NCI-H82 (cell line): ENCODE measurements at places on chromosomes 16 and 17.

- peak; percentile 67 for DNase-seq
Measured at GRCh38 chr17:39617446-39618245, 9.1 kb upstream of the PPP1R1B start.

DNA sequence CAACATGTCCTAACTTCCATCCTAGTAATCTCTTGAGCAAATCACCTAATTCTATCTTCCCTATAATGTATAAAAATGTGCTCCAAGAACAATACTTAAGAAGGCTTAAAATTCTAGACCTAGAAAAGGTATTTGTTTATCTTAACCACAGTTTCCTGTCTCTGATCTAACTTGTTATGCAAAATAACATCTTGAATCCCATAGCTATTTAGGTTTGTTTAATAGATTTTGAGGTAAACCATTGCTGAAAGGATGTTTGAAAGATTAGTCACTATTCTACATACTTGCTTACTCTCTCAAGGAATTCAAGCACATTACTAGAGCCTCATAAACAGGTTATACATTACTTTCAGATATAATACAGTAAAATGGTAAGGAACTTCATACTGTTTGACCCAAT lies 13.0 kb downstream of the CA10 start:
- no peak for DNase-seq

- peak; percentile 76 for DNase-seq
Measured at GRCh38 chr17:16353317-16354174, at the start of gene CENPV. Gene CENPV, minus strand, starts transcription at chr17:16353469. Its CDS starts 33 bp downstream, at chr17:16353436.

DNA sequence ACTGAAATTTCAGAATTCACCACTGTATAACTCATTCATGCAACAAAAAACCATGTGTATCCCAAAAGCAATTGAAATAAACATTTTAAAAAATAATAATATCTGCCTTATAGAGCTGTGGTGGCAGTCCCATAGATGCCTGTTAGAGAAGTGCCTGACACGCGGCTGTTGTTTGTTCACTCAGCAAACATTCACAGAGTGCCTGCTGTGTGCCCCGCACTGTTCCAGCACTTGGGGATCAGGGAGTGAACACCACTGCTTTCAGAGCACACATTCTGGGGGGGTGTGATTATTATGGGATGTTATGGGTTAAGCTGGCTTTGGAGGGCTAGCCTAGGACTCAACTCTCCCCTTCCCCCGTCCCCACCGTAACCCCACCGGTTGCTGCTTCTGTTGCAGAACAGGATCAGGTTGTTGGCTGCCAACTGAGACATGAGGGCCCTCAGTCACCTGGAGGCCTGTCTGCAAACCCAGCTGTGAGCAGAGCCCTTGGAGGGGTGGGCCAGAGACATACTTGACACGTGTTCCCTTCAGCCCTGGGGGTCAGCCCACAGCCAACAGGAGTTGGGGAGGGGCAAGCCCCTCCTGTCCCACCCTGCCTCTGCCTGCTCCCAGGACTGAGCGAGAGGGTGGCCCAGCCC lies 103.3 kb upstream of the CIBAR2 start:
- peak; percentile 43 for DNase-seq

DNA sequence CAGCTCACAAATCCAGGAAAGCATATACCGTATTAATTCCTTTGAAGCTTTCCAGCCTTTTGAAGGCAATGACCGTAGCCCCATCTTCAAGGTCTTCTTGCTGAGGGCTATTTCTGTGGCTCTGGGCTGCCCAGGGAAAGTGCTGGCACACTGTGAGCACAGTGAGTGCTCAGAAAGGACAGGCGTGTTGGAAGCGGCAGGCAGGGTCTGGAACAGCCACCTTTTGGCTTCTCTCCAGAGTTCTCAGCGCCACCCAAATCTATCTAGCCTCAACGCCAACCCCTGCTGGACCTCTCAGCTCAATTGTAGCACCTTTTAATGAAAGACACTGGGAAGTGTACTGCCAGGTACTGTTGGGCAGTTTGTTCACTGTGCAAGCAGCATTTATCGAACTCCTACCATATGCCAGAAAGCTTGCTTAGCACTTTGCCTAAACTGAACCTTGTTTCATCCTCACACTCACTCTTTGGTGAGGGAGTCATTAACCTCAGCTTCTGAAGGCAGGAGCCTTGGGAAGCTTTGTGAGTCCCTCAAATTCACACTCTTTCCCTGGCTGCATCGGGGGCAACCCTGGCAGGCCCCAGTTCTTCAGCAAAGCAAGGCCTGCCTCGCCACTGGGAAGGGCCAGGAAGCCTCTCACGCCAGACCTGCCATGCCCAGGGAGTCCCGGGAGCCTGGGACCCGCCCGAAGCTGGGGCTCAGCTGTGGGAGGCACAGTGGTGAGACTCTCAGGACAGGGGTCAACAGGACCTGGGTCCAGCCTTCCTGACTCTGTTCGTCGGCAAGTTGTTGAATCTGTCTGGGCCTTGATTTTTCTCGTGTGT lies 13.5 kb upstream of the CIBAR2 start:
- DNase-seq: no peak

- DNase-seq: peak; percentile 73
Measured at GRCh38 chr17:19645734-19646201, 2.8 kb upstream of the ALDH3A2 start.

DNA sequence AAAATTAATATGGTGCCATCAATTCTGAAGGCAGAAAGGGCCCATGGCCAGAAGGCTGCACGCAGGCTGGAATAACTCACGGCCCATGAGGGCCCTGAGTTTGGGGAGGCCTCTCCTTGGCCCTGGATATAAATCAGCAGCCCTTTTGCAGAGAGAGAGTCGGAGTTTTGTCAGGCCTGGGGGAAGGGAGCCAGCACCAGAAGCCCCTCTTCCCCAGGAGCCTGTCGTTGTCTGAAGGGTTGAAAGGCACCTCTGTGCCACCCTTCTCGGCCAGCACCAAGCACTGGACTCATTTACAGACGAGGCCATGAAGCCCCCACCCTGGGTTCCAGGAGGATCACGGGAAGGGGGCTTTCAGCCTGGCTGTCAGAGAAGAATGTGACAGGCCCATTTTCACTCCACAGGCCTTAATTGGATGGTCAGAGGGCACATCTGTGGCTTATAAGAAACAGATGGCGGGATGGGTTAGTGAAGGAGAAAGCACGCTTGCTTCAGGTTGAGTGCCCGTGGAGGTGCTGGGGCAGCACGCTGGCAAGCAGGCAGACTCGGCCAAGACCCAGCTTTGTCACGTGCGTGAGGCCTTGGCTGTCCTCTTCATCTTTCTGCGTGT lies 140.6 kb downstream of the CLEC16A start:
- peak; percentile 87 for DNase-seq

GRCh38 chr17:50562242-50563091 lies 2.0 kb downstream of the CACNA1G start:
- peak; percentile 51 for DNase-seq
